ENCODE measurements at places on chromosomes 1 and 21.
A peak's percentile ranks its signal among the peaks of the same experiment; 100 is the strongest.

DNA sequence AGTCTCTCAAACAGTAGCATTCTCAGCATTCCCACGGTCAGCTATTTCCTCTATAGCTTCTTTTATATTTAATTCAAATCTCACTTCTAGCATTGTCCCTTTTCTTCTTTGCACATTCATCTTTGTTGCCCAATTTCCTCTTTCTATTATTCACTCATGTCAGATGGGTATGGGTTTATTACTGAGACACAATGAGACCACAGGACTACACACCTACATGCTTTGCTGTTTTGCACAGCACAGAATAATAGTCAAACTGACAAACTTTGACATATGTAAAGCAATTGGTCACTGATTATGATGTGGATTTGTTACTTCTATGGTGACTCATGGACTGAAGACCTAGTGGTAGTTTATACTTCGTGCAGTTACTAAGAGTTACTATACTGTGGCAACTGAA, 5.8 kb upstream of the CD1C start:
- no peak for DNase-seq

- DNase-seq, result no peak
These were observed 18.4 kb upstream of the C1QA start for GRCh38 chr1:22618056-22618455.

DNA sequence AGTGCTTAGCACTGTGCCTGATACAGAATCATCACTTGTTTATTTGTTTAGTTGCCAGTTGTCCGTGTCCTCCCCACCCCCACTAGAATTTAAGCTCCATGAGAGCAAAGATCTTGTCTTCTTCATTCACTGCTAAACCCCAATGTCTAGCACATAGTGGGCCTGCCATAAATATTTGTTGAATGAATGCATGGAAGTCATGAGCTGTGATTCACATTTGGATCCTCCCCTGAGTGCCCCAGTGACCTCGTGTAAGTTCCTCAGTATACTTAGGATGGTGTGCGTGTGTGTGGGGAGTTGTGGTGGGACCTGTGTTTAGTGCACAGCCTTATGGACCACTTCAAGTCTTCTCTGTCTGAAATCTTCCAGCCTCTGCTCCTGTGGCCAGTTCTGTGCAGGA, 23.1 kb downstream of the IER5 start:
- no peak for DNase-seq

- no peak for DNase-seq
These were observed 8.3 kb downstream of the FAM229A start for GRCh38 chr1:32353886-32354570.

- DNase-seq, result no peak
These were observed 70.9 kb downstream of the WDR64 start for GRCh38 chr1:241722947-241723346.

- DNase-seq, result no peak
These were observed 486.2 kb upstream of the VAMP3 start for GRCh38 chr1:7284839-7285435.

GRCh38 chr1:77882411-77882810, 6.0 kb upstream of the NEXN start:
- DNase-seq, result no peak

GRCh38 chr1:228781161-228781808, 46.0 kb downstream of the RHOU start:
- DNase-seq, result no peak

- peak; percentile 47 for DNase-seq
These were observed 124.5 kb downstream of the ZNF648 start for GRCh38 chr1:181936768-181937581.

GRCh38 chr1:163436140-163436812, 114.5 kb downstream of the NUF2 start:
- no peak for DNase-seq

GRCh38 chr1:15762546-15762945, 4.0 kb downstream of the FBLIM1 start:
- no peak for DNase-seq

GRCh38 chr1:229170778-229171505, 100.0 kb upstream of the RAB4A start:
- DNase-seq, result no peak

DNA sequence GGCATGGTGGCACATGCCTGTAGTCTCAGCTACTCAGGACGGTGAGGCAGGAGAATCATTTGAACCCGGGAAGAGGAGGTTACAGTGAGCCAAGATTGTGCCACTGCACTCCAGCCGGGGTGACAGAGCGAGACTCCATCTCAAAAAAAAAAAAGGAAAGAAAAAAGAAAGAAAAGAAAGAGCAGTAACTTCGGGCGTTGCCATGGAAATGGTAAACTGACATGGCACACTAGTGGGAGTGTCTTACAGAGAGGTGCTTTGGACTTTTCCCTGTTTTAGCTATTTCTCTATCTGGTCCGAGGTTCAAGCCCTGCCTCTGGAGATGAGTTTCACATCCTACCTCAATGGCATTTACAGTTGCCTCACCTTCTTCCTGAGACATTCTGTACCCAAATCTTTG, 23.1 kb upstream of the PPT1 start:
- DNase-seq, result no peak

DNA sequence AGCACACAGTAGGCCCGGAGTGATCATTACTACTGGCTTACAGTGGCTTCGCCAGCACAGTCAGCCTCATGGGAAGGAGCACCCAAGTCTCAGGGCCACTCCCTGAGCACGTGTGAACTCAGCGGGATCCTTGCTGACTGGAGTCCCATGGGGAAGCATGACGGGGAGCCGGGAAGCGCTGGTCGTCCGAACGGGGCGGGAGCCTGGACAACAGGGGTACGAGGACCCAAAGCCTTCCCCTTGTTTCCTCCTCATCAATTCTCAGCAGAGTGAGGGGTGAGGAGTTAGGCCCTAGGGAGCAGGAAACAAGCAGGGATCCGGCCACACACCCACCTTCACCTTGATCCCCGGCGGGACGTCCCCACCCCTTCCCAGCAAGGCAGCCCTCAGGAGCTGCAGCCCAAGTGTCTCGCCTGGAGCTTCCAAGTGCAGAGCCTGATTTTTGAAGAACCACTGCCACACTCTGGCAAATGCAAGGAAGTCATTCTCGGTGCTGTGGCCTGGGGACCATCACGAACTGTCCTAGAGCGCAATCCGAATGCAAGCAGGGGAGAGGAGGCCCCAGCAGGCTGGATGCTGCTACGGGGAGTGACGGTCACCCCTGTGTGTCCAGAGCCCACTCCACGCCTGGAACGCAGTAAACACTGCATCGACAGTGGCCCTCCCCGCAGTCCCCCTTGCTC, 35.5 kb downstream of the TOMM20 start:
- DNase-seq, result peak; percentile 79

DNA sequence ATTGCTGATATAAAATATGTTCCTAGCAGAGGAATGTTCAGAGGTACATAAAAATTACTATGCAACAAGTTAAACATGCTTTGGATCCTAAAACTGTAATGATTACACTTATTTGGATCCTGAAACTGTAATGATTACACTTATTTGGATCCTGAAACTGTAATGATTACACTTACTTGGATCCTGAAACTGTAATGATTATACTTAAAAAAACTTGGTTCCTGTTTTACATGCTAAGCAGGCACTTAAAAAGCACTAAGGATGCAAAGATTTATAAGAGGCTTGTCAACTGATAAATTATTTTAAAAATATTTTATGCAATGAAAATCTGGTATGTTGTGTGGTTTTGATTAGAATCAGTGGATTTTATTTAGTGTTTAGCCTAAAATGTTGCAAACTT, 47.7 kb downstream of the ZNHIT6 start:
- no peak for DNase-seq

DNA sequence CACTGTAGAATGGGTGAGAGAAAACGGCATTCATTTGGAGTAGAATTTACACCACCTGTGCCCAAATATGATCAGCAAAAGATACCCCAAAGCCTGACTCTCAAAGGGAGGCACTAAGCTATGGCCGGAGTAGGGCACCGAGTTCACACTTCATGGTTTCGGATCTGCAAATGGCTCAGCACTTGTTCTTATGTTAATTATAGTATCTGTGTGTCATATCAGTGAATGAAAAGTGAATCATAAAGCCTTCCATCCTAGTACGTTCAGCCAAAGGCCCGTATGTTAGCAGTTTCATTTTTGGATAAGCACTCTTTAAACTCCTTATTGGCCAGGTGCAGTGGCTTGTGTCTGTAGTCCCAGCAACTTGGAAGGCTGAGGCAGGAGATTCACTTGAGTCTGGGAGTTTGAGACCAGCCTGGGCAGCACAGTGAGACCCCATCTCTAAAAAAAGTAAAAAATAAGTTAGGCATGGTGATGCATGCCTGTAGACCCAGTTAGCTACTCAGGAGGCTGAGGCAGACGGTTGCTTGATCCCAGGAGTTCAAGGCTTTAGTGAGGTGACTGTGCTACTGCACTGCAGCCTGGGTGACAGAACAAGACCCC, 4.9 kb upstream of the CORT start:
- no peak for DNase-seq

GRCh38 chr21:45643021-45643980, at the start of gene PCBP3:
TSS of gene PCBP3 (plus strand) at chr21:45643725. CDS start at chr21:45850086, 206,361 bp downstream.
- peak; percentile 95 for DNase-seq

- no peak for DNase-seq
These were observed 11.7 kb downstream of the STX12 start for GRCh38 chr1:27784700-27785099.

DNA sequence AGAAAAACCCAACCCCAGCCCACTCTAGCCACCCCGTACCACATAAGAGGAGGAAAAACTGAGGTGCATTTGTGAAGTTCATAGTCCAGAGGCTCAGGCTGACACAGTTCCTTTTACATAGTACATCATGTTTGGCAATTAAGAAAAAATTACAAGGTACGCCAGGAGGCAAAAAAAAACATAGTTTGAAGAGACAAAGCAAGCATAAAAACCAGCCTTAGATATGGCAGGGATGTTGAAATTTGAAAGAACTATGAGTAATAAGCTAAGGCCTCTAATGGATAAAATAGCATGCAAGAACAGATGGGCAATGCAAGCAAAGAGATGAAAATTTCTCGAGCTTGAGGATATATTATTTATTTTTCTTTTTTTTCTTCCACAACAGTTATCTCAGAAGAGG, 31.9 kb downstream of the MIXL1 start:
- no peak for DNase-seq

GRCh38 chr1:182229451-182229850, 162.1 kb downstream of the GLUL start:
- DNase-seq, result no peak

GRCh38 chr1:57036641-57037579, 71.1 kb upstream of the C8B start:
- DNase-seq, result no peak

DNA sequence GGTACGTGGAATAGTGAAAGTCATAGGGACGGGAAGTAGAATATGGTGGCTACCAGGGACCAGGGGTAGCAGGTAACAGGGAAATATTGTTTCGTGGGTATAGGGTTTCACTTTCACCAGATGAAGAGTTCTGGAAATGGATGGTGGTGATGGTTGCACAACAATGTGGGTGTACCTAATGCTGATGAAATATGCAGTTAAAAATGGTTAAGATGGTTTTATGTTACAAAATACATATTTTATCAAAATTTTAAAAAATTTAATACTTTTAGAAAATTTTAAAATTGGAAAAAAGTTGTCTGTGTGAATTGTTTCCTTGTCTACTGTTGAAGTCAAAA, 55.5 kb upstream of the TLR5 start:
- DNase-seq, result no peak
